ENCODE measurements at places on chromosomes 12 and 14.

DNA sequence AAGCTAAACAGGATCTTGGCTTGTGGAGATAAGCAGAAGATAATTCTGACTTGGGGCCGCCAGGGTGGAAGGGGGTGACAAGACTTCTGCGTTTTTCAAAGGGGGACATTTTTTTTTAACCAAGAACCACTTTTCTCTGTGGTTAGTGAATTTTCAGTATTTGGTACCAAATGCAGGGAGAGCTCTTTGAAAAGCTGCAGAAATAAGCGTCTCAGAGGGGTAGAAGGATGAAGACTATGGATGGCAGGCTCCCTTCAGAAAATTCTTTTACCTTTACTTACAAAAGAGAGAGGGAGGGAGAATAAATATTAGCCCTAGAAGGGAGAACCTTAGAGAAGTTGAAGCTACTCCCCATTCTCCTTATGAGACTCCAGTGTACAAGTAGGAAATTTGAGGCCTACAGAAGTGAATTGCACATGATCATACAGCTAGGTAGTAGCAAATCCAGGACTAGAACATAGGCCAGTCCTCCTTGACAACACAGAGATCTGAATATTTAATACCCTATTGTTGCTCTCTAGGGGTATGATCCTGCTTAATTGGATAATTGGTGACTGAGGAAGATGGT lies 840 bp downstream of the MRPL52 start:
- DNase-seq: no peak

GRCh38 chr12:129202109-129202814 lies 349.0 kb downstream of the GLT1D1 start:
- no peak for DNase-seq

GRCh38 chr12:81005606-81006005 lies 67.9 kb upstream of the LIN7A start:
- no peak for DNase-seq

DNA sequence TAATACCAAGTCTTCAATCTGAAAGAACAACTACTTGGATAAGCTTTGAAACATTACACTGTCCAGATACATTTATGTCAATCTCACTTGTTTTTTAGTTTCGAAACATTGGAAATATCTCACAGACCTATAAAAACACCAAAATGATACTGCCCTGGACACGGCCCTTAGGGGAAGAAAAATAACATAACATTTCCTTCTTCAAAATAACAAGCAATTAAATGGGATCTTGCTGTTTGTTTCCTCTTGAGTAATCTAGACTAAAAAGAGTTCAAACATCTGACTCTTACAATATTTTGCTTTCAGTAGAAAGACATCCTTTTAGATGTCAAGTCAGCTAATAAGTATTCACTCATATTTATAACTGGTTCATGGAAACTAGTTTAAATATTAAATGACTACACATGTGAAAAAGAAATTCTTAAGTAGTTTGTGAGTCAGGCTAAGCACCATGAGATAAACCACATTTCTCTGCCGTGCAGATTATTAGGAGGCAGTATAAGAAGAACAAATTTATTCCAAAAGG lies 87.5 kb downstream of the EPS8 start:
- DNase-seq: no peak

- DNase-seq: no peak
Observed at GRCh38 chr14:85865701-85866100, 335.8 kb downstream of the FLRT2 start.

DNA sequence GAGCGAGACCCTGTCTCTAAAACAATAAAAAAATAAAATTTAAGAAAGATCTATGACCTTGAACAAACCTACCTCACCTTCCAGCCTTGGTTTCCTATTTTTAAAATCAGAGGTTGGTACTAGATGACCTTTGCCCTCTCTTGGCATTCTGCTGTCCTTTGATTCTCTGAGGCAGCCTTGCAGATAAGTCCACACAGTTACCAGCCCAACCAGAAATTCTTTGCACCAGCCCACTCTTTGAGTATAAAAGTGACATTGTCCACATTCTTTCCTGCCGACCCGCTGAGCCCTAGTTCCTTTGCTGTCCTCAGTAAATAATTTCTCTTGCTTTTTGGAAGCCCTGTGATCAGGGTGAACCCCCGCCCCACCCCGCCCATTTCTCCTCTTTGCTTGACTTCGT lies 150.4 kb downstream of the PHETA1 start:
- DNase-seq: no peak

GRCh38 chr12:70555081-70555480 lies 82.1 kb downstream of the PTPRB start:
- no peak for DNase-seq

DNA sequence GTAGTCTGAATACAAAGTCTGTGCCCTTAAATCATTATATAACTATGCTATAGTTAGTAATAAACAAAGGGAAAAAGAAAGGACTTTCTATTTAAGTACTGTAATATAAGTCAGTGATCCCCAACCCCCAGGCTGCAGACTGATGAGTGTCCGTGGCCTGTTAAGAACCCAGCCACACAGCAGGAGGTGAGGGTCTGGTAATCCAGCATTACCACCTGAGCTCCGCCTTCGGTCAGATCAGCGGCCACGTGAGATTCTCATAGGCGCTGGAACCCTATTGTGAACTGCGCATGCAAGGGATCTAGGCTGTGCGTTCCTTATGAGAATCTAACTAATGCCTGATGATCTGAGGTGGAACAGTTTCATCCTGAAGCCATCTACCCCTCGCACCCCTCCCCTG lies 15.7 kb downstream of the NFYB start:
- no peak for DNase-seq

DNA sequence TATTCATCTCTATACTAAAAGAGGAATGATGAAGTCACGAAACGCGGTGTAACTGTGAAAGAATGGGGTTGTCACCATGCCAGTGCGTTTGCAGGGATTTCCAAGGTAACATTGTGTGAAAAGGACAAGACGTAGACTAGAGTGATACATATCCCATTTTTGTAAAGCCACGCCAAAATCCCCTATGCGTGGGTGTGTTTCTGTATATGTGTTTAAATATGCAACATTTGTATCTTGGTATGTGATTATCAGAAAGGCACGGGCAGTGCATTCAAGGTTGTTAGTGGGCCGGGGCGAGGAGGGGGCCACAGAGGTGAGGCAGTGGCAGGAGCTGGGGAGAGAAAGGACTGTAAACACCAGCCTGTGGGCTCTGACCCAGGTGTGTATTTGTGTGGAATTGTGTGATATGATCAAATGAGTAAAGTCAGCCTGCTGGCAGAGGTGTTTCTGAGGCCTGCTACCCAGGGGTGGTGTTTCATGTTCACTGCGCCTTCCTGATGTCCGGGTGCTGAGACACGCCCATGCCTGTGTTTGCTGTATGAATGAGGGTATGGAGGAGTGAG lies 137.8 kb downstream of the ADGRD1 start:
- DNase-seq: peak; percentile 55

DNA sequence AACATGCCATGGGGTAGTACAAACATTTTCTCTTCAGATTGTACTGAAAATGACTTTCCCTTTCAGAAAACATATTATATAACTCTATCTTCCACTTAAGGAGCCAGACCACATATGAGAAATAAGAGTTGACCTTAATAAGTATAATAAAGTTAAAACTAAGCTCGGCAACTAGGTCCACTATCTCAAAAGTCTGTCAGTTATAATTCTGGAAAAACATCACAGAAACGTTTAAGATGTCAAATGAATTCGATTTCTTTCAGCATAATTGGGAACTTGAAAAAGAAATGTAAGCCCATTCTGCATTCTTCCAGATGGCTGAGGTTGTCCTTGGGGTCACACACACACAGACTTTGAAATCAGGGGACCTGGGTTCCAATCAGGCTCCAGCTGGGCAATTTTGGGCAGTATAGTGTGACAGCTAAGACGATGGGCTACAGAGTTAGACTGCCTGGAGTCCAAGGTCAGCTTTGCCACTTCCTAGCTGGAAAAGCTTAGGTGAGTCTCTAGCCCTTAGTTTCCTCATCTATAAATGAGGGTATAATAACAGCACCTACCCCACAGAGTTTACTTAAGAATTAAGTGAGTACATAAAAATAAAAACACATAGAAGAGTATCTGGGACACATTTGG lies 75.6 kb downstream of the PPP2R5E start:
- no peak for DNase-seq

GRCh38 chr12:132085291-132085635 lies 58.9 kb downstream of the DDX51 start:
- DNase-seq: no peak

DNA sequence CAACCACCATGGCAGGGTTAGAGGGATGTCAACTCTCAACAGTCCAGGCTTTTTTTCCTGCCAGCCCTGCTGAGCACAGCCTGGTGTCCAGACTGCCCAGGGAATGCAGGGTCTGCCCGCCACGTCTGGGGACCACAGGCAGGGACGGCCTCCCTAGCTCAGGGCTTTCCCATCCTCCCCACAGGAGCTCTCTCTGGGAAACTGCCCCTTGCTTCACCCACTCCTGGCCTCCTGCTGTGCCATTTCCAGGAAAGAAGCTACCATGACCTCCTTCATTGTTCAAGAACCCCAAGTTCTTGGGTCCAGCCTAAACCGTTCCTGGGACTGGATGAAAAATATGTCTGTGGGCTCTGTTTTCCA lies 4.8 kb downstream of the SCNN1A start:
- DNase-seq: no peak

DNA sequence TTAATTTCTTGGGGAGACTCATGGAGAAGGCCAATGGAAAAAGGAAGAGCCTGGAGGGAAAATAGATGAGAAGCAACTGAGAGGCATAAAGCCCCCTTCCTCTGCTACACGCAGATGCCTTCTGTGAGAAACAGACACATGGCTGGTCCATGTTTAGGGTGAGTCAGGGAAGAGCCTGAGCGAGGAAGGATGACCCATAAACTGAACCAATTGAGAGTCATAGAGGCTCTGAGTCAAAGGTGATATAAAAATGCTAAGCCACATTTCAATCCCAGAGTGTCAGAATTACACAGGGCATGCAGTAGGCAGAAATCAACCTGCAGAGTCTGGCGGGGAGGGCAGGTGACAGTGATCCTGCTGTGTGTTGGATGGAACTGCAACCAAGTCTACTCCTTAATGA lies 30.1 kb upstream of the NEDD1 start:
- DNase-seq: no peak

DNA sequence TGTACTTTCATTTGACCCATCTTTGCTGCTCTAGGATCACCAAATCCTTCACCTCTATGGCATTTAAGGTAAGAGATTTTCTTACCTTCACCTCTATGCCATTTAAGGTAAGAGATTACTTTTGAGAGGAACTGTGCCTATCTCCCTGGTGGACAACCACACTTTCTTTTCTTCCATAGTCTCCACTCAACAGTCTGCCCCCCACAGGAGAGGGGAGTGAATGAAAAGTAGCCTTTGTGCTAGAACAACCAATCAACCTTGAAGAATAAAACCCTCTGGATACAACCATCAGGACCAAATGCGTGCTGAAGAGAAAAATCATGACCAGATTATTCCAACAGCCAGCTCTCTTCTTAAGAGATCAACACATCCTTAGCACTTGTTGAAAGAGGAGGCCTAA lies 258.6 kb upstream of the TMPO start:
- DNase-seq: no peak

- DNase-seq: no peak
Observed at GRCh38 chr12:89370421-89370831, 18.1 kb upstream of the DUSP6 start.

All from stimulated activated CD4-positive, alpha-beta T cell treated with anti-CD3 and anti-CD28 coated beads, Interleukin-1b, Interleukin-23, amount 100 ng/mL, for 48 hours (primary cell).